Tracheal epithelial cell (primary cell): ENCODE measurements at places on chromosomes 2 and 18. TPM values are rescaled to one million over a fixed set of nuclear protein-coding genes. Genes with fewer than 3 reads are reported as not detected.

The CDCA7 gene
- 3.1 and 7.2 TPM in 2 replicates for total RNA-seq

The ELOA2 gene
- total RNA-seq, result not detected in 2 replicates

The IL36RN gene
- total RNA-seq, result 1.1 and 8.4 TPM in 2 replicates

The FAM237A gene
- total RNA-seq, result not detected in 2 replicates

The TMEM247 gene
- total RNA-seq, result not detected in 2 replicates

The ACTR3 gene
- total RNA-seq, result 178 and 290 TPM in 2 replicates

The TCF23 gene
- not detected in 2 replicates for total RNA-seq

The IAH1 gene
- total RNA-seq, result 70.4 and 78.9 TPM in 2 replicates

The SLC5A7 gene
- not detected in 2 replicates for total RNA-seq

The C2orf66 gene
- total RNA-seq, result 0.24 and 0.43 TPM in 2 replicates

The GPR75 gene
- 0.96 and 1.1 TPM in 2 replicates for total RNA-seq

The MC4R gene
- total RNA-seq, result not detected in 2 replicates

The R3HDM1 gene
- total RNA-seq, result 4.3 and 6.2 TPM in 2 replicates

The ALPP gene
- total RNA-seq, result not detected in 2 replicates

The FAM117B gene
- 2.7 and 6.8 TPM in 2 replicates for total RNA-seq

The ANKRD30BL gene
- under 0.01 TPM in 1 of 2 replicates, not detected in the other for total RNA-seq

The TPRKB gene
- total RNA-seq, result 22.9 and 27.1 TPM in 2 replicates

The PTH2R gene
- total RNA-seq, result under 0.01 and 0.48 TPM in 2 replicates

The TRIM43 gene
- total RNA-seq, result 0.48 TPM in 1 of 2 replicates, not detected in the other

The TACR1 gene
- total RNA-seq, result not detected in 2 replicates
